Stimulated activated CD4-positive, alpha-beta T cell treated with anti-CD3 and anti-CD28 coated beads, Interleukin-15, amount 100 ng/mL, for 1 hour (primary cell): ENCODE measurements at places on chromosomes 11 and 22.

- no peak for DNase-seq
Observed at GRCh38 chr22:29483254-29483653, 3.2 kb downstream of the NEFH start.

DNA sequence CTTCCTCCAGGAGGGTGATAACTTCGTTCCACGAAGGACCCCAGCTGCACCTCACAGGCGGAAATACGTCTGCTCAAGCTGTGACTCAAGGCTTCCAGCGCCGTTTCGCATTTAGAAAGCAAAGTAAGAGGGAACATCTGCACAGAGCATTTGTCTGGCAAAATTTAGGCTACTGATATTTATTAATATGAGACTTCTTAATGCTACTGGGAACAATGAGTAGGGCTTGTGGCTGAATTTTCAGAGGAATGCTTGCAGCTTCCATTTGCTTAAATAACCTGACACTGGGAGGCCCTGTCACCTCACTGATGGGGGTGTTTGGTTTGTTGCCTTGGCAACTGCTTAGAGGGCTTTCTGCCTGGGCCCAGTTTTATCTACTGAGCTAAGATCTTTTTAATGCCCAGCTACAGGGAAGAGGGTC is 14.7 kb upstream of the ST14 start:
- no peak for DNase-seq

DNA sequence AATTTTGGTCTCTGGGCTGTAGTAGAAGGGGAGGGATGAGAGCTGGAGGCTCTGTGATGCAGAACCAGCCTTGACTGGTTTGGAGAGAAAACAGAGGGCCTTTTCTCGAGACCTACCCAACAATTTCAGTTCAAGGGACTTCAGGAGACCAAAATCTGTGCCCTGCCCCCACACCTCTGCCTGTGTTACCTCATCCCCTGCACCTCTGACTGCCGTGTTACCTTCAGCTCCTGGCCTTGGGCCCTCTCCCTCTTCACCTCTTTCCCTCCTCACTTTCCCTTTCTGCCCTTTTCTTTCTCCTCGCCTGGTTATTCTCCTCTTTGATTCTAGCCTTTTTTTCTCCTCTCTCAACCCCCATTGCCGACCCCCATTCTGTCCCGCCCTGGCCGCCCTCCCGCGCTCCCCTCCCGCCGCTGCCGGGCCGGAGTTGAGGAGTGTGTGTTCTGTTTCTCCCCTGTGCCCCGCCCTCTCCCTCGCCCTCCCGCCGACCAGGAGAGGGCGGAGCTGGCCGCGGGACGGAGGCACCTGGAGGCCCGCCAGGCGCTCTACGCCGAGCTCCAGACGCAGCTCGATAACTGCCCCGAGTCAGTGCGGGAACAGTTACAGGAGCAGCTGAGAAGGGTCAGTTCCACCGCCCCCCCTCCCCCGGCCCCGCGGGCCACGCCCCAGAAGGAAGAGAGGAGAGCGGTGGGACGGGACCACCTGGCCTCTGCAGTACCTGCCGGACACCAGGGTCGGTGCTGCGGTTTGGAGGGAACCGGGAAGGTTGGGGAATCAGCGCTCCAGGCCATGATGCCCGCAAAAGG is 27.2 kb downstream of the PHLDB1 start:
- no peak for DNase-seq

GRCh38 chr11:75035911-75036565 is 47.3 kb downstream of the NEU3 start:
- DNase-seq: no peak

GRCh38 chr22:36442506-36443197 is 38.8 kb downstream of the TXN2 start:
- no peak for DNase-seq

GRCh38 chr22:29207243-29207550 is 1.5 kb downstream of the EMID1 start:
- DNase-seq: no peak

- no peak for DNase-seq
Observed at GRCh38 chr22:43884600-43885318, 7.1 kb downstream of the PNPLA5 start.

- no peak for DNase-seq
Observed at GRCh38 chr11:120258661-120259060, 18.7 kb downstream of the POU2F3 start.

DNA sequence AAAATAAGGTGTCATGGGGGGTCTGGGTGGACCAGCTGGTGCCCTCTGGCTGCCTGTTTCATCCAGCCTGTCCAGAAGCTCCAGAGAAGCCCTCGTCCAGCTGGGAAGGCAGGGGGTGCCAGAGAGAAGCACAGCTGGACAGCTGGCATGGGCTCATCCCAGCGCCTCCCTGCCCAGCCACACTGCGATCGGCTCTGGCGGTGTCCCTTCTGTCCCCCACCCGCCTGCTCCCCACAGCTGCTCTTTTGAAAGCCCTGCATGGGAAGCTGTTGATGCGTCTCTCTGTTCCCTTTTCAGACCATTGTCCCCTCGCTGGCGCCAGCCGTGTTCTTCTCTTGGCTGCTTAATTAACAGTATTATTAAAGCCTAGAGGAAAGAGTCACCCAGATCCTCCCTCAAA is 86.5 kb downstream of the MN1 start:
- no peak for DNase-seq

- DNase-seq: no peak
Observed at GRCh38 chr11:72665911-72666472, 8.2 kb downstream of the PDE2A start.

DNA sequence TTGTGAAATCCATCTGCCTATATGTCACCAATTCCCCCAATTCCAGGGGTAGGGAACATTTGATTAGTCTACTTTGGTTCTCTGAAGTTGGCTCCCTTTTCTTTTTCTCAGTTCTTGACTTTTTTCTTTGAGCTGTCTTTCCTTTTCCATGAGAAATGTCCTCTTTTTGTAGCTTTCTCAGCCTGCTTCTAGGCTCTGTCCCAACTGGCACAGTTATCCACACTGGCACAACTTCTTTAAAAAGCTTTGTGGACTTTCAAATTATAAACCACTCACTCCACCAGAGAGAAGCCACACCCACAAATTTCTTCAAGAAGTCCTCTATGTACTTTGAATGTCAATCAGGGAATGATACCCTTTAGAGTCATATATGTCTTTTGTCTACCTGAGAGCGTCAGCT is 100.5 kb downstream of the TTC17 start:
- no peak for DNase-seq

- no peak for DNase-seq
Observed at GRCh38 chr22:27116312-27117086, 459.1 kb downstream of the MIAT start.

GRCh38 chr11:56577621-56578020 is at the start of gene OR5M10:
Gene OR5M10 (minus strand): TSS chr11:56577721. CDS start chr11:56577721, 0 bp downstream.
- DNase-seq: no peak
